HCEC 1CT (cell line): ENCODE measurements at places on chromosomes 1 and 21.

GRCh38 chr1:201885531-201886075 lies 3.1 kb upstream of the SHISA4 start:
- peak; percentile 40 for DNase-seq

- no peak for DNase-seq
Observed at GRCh38 chr1:179190861-179191260, 38.6 kb downstream of the ABL2 start.

- DNase-seq = peak; percentile 98
Observed at GRCh38 chr1:179142889-179143299, 61.0 kb downstream of the TOR3A start.

DNA sequence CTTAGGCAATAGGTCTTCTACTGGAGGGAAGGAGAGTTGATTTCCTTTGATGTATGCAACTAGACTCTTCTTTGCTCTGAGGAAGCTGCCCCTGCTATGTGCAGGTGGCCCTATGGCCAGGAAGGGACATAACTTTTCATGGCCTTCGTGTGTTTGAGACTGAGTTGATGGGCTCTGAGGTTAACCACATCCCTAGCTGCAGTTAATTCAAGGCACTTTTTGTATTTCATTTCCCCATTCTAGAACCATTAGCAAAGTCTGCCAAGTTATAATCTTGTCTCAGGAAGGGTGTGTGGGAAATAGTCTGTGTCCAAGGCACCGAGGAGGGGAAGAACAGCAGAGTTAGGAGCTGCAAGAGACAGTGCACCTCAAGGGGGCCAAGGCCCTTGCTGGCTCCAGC lies 2.5 kb downstream of the FCRL4 start:
- DNase-seq = no peak

- peak; percentile 98 for DNase-seq
Observed at GRCh38 chr1:222370913-222371675, 176.8 kb downstream of the HHIPL2 start.

DNA sequence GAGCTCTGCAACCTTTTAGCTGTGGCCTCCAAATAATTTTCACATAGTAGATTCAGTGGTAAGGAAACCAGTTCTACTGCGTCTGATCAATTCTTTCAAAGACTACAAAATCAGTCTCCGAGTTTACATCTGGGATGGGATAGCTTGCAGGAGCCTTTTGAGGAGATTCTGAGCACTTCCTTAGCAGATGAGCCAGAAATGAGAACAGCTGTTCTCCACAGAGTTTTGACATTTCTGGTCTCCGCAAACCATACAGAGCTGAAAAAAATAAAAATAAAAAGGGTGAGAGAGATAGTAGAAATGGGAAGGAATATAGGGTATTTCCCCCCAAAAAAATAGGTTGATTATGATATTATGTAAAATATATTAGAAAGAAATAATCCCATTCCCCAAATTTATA lies 119.3 kb downstream of the LYPLAL1 start:
- no peak for DNase-seq

DNA sequence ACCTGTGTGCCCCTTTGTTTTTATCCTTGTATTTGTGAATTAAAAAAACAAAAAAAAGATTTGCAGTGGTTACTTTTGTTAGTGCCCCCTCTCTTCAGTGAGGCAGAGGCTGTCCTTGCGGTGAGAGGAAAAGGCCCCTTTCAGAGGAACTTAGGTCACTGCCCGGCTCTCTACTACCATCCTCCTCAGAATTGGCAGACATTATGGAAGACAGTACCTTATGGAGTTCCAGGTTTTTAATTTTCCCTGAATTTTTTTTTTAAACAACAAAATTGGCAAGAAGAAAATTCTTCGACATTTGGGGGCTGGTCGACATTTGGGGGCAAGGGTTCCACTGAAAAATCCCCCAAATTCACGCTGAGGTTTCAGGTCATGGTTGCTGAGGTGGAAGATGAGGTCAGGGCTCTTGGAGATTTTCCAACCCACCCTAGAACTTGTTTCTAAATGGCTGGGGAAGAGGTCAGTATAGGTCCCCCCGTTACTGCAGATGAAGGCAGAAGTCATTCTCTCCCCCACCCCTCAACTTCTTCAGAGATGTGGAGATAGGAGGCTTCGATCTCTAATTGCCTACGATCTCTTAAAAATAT lies 5.3 kb downstream of the RXFP4 start:
- DNase-seq = no peak

DNA sequence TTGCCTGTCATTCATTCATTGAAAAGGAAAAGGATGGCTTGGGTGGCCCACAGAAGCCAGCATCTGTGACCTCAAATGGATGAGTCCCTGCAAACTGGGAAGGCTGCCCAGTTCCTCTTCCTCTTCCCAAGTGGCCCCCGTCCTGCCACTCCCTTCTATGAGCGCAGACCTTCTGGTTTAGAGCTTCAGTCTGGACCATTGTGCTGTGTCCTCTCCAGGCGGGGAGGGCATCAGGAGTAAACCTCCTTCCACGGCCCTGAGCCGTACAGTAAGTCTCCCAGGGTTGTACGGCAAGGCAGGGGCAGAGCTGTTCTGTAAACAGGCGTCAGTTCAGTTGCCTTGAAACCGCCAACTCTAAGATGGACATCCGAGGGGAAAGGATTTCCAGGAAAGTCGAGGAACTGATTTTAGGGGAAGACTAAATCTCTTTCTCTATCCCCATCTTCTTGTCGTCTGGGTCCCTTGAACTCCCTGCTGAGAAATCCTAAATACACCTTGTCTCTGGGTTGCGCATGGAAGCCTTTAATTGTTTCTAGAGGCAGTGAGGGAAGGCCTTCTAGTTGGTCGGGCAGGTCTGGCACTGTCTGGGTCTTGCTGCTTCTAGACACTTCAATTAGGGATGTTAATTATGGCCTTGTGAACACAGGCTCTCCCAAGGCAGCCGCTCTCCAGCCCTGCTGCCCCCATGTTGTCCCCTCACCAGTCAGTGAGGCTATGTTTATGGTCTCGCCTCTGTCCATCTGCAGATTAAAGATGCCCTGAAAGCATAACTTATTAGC lies 22.1 kb downstream of the SOX13 start:
- DNase-seq = no peak

- no peak for DNase-seq
Observed at GRCh38 chr1:243316366-243316989, 60.6 kb downstream of the SDCCAG8 start.

DNA sequence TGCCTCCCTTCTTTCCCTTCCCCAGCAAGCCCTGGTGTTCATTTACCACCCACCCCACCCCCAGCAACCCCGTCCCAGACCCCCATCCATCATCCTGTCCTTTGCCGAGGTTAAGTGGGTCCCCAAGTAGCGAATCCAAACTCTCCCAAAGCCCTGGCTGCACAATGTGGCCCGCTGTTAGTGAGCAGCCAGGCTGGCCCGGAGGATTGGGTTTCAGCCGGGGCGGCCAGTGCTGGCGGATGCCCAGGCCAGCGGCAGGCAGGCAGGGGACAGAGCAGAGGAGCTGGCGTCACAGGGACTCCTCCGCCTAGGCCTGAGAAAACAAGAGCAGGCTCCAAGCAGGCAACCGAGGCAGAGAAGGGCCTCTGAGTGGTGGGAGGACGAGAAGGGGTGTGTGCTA lies 61.4 kb downstream of the EPHB2 start:
- DNase-seq = no peak

DNA sequence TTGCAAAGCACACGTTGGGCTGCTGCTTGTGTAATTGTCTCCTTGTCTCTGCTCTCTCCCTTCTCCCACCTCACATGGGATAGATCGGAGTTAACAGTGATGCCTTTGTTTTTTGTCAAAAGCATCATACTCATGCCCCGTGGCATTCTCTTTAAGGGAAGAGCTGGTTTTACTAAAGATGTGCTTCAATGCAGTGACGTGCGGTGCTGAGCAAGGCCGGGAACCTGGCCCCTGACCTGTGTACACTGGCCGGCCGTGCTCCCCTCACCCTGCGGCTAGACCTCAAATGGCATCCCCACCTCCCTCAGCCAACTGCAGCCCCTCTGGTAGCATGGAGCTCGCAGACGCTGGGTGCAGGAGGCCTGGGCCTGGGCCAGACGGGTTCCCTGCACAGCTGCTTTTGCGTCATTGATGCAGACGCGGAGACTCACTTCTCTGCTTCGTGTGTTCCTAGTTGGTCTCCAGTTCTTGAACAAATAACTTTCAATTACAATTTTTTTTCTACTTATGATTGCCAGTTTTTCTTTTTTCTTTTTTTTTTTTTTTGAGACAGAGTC lies 19.9 kb downstream of the AGPAT3 start:
- DNase-seq = no peak

DNA sequence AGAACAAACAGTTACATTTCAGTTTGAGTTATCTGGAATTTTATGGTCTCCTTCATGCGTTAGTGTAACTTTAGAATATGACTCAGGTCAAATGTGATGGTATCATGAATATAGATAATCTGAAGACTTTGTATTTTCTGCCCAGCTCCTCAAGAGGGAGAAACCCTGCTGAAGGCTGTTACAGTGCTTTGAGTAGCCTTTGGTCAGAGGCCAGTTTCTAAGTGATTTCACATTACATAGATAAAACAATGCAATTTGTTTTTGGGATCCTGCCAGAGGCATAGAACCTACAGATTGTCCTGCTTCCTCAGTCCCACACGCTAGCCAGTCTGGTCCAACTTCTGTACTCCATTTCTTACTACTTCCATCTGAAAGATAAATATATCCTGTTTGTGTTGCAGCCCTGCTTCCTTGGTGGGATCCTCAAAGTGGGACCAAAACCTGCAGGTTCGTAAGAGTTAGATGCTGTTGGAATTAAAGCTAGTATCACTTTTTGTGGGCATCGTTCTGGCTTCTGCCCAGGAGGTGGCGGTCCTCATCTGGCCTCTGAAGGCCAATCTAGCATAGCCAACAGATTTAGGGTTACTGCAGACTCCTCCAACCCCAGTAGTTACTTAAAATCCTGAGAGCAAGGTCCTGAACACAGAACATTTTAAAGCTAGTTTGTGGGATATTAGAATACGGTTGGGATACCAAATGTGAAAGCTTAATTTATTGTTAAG lies 645.8 kb upstream of the USP24 start:
- no peak for DNase-seq
